ENCODE measurements at places on chromosomes 12 and 14.

GRCh38 chr12:91182636-91183455, at the start of gene DCN:
DCN (minus strand) TSS chr12:91182817; CDS start chr12:91178552, 4,265 bp downstream.
- DNase-seq = no peak

DNA sequence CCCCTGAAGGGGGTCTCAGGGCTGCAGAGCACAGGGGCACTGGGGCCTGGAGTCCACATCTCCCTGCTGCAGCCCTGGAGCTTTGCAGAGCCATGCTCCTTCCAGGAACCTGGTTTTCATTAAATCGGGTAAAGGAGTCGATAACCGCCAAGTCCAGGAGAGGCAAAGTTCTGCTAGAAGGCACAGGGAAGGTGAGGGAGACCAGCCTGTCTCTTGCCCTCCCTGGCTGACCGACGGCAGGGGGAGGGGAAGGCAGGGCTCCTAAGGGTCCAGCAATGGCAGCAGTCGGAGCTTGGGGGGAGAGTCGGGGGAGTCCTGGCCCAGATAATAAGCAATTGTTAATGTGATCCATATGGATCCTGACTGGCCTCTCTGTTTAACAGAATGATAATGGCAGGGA, 3.0 kb downstream of the FIGNL2 start:
- DNase-seq = no peak

DNA sequence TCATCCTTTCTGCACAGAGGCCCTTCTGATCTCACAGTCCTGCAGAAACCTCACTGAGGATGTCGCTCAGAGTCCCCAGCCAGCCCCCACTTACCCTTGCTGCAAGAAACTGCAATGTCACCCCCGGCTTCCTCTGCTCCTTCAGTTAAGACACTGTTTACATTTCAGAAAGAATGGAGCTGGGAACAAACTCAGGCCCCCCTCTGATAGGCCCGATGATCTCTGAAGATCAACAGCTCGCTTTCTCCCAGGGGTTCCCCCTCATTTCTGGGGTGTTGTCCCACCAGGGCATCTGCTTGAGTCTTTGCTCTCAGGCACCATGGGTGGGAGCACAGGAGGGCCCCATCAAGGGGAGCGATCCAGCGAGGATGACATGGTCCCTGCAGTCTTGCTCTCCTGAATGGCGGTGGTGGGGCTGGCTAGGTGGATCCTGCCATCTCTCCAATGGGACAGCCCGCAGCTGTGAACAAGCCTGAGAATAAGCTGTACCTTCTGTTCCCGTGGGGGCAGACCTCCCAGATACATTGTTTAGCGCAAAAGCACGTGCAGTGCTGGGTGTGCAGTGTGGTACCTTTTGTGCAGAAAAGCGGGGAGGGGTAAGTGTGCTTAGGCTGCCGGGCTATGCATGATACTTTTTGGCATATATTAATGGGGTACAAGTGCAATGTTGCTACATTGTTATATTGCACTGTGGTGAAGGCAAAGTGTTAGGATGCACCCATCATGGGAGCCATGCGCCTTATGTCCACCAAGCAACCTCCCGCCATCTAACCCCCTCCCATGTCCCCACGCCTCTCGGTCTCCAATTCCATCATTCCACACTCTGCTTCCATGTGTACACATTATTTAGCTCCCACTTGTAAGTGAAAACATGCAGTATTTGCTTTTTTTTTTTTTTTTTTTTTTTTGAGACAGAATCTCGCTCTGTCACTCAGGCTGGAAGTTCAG, 6.7 kb upstream of the NCOR2 start:
- no peak for DNase-seq

DNA sequence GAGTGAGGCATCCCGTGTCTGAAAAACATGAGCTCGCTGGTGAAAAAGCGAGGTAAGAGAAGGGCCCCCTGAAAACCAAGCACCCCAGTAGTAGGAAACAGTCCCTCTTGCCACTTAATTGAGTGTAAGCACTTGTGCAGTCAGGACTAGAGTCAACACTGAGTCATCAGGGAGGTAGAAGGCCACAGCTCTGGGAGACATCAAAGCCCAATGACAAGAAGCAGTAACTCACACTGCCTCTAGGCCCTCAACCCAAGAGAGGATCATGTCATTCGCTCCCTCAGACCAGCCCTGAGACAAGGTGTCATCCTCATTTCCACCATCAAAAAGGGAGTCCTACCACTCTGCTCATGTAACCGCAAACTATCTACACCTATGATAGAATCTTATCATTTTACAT, 17.8 kb downstream of the POMT2 start:
- DNase-seq = no peak

- DNase-seq = no peak
Observed at GRCh38 chr12:106032623-106032925, 106.2 kb downstream of the NUAK1 start.

- peak; percentile 15 for DNase-seq
Observed at GRCh38 chr14:71591929-71592328, 340.3 kb upstream of the RGS6 start.

GRCh38 chr14:22883173-22883976, at the start of gene REM2:
REM2 (plus strand) TSS chr14:22883222; CDS start chr14:22883288, 66 bp downstream.
- no peak for DNase-seq

- DNase-seq = no peak
Observed at GRCh38 chr14:101456246-101457175, 104.8 kb upstream of the DIO3 start.

DNA sequence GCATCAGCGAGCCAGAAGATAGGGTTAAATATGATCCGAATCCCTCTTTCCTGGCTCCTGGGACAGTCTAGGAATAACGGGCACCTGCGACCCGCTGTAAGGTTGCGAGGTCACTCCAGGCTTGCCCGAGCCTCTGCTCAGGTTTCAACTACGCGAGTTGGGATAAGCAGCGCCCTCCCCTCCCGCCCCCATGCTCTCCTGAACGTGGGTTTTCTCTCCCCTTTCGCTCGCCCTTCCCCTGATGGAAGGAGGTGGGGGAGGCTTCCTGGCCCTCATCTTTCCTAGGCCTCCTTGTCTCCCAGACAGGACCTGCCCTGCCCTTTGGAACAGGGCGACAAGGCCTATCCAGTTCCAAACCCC, 753 bp upstream of the ATP5MC2 start:
- DNase-seq = no peak

DNA sequence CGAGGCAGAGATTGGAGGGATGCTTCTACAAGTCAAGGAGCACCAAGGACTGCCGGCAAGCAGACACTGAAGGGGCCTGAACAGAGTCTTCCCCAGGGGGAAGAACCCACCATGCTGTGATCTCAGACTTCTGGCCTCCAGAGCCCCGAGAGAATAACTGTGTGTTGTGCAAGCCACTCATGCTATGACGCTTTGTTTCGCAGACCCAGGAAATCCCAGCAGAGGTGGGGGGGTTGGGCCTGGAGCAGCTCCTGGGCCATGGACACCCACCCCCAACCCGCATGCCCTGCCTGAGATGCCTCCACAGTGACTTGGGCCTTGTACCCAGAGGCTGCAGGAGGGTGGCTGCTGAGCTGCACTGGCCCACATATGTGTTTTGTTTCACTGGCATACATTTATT, 31.2 kb downstream of the ARL6IP4 start:
- no peak for DNase-seq

GRCh38 chr14:77180726-77181602, 634 bp upstream of the TMEM63C start:
- DNase-seq = no peak

All from Panc1 (cell line).